ENCODE measurements at places on chromosomes 12 and 14. TPM values are rescaled to one million over a fixed set of nuclear protein-coding genes. Genes with fewer than 3 reads are reported as not detected.
A peak's percentile ranks its signal among the peaks of the same experiment; 100 is the strongest.

GRCh38 chr12:65903691-65904383, 79.6 kb downstream of the HMGA2 start:
- peak overlapping the region; percentile 48 for H3K27ac ChIP-seq
- H3K4me1 ChIP-seq, result peaks cover 32% of the 10 kb centered on the region
- no peak overlapping the region for H3K4me3 ChIP-seq

GRCh38 chr12:67754933-67755697, 106.6 kb downstream of the DYRK2 start:
- no peaks in the 10 kb centered on the region for H3K4me1 ChIP-seq
- no peaks in the 10 kb centered on the region for H3K27me3 ChIP-seq
- no peak overlapping the region for H3K27ac ChIP-seq
- DNase-seq, result no peak
- no peaks in the 10 kb centered on the region for H3K36me3 ChIP-seq

- H3K27me3 ChIP-seq, result no peaks in the 10 kb centered on the region
- DNase-seq, result peak; percentile 99
- peaks cover 36% of the 10 kb centered on the region for H3K4me1 ChIP-seq
- peak within 1 kb of the TSS; percentile 94 for H3K27ac ChIP-seq
- peaks cover 13% of the 10 kb centered on the region for H3K36me3 ChIP-seq
Measured at GRCh38 chr12:53180220-53180930, at the start of the genes CSAD and ZNF740. Gene CSAD, minus strand, starts transcription at chr12:53180925. Its CDS starts 7,455 bp downstream, at chr12:53173470. Gene ZNF740, plus strand, starts transcription at chr12:53180722. Its CDS starts 1,262 bp downstream, at chr12:53181984.

DNA sequence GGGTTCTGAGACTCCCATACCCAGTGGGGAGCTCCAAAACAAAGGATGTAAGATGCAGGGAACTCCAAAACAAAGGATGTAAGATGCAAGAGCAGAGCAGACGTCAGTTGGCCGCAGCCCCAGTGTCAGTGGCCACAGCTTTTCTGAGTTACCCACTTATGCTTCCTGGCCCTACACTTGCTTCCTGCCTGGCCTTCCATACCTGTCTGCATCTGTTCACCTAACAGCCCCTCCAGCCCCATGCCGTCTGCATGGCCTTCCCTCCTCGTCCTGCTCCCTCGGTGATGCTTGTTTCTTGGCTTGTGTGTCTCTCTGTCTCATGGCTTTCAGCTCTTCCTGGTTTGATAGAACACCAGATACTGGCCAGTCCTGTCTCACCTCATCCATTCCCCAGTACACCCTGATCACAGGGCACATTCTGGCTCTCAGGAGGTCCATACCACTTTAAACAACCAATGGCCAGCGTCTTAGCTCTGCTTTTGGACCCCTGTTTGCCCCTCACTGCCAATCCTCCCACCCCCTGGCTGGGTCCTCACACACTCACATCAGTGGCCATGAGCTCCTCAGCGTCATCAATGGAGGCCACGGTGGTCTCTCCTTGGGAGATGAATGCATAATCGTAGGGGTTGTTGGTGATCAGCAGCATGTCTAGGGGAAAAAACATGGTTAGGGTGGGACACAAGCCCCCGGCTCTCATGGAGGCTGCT, 5.3 kb downstream of the MYH7 start:
- H3K36me3 ChIP-seq, result no peaks in the 10 kb centered on the region
- H3K4me1 ChIP-seq, result no peaks in the 10 kb centered on the region
- DNase-seq, result no peak

DNA sequence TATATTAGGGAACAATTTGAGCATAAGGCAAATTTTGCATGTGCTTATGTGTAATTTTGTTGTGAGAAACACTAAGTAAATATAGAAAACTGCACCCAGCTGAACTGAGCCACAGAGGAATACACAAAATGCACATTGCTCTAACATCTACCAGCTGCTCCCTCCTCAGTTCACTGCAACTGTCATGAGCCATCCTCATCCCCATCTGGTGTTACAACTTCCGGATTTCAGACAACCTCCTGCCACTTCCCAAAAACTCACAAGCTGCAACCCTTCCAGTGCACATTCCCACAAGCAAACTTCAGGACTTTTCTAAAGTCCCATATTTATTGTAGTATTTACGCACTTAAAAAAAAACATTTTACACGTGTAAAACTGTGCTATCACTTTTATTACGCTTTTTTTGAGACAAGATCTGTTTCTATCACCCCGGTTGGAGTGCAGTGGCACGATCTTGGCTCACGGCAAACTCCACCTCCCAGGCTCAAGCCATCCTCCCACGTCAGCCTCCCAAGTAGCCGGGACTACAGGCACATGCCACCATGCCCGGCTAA, 169.1 kb upstream of the TBX3 start:
- no peaks in the 10 kb centered on the region for H3K27me3 ChIP-seq
- H3K36me3 ChIP-seq, result no peaks in the 10 kb centered on the region
- H3K4me1 ChIP-seq, result peaks cover 10% of the 10 kb centered on the region
- DNase-seq, result no peak

KRT6C gene
- not detected for total RNA-seq

SYT1 gene
- 2.4 TPM for total RNA-seq

ASB2 gene
- total RNA-seq, result not detected

RNU7-1 gene
- not detected for total RNA-seq
